Sigmoid colon (tissue), 7 donors: ENCODE measurements at places on chromosomes 11 and 22. TPM values are rescaled to one million over a fixed set of nuclear protein-coding genes. Genes with fewer than 3 reads are reported as not detected.

- no peak overlapping the region for H3K4me3 ChIP-seq
- DNase-seq = no peak
- no peak overlapping the region for H3K27ac ChIP-seq
- H3K4me1 ChIP-seq = peaks cover 20% of the 10 kb centered on the region
- no peaks in the 10 kb centered on the region for H3K36me3 ChIP-seq
Observed at GRCh38 chr22:40953471-40953870, 2.3 kb downstream of the RBX1 start.

The DRD2 gene
- total RNA-seq = 0.66 TPM

DNA sequence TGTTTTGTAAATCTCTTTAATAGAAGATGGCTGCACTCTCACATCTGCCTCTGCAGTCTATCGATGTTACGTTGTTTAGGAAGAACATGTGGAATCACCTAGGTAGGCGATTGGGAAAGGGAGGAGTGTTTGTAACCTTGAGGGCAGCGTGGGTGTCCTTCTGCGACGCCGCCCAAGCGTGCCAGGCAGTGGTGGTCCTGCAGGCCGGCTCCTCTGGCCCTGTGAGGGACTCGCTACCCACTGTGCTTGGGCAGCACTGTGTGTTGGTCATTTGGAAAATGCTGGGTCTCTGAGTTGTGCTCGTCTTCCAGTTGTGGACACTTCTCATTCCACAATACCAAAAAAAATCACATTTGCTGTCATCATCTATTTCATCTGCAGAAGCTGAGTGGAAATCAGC, 29.1 kb downstream of the CTTN start:
- no peak for DNase-seq
- H3K36me3 ChIP-seq = peaks cover 98% of the 10 kb centered on the region
- H3K27ac ChIP-seq = no peak overlapping the region

DNA sequence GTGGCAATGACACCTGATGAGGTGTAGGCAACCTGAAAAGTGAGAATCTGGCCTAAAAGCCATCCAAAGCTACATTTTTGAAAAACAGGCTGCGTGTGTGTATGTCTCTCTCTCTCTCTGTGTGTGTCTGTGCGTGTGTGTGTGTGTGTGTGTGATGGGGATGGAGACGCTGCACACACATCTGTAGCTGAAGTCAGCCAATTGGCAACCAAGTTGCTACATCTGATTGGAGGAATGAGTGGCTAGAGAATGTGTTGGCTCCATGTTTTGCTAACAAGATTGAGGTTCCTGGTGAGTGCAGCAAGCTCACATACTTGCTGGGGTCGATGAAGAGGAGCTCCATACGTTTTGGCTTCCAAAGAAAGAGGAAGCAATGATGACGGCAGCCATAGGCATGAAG, 311.4 kb upstream of the NCAM1 start:
- H3K36me3 ChIP-seq = no peaks in the 10 kb centered on the region
- no peaks in the 10 kb centered on the region for H3K4me1 ChIP-seq

The SLC22A9 gene
- not detected for total RNA-seq

DNA sequence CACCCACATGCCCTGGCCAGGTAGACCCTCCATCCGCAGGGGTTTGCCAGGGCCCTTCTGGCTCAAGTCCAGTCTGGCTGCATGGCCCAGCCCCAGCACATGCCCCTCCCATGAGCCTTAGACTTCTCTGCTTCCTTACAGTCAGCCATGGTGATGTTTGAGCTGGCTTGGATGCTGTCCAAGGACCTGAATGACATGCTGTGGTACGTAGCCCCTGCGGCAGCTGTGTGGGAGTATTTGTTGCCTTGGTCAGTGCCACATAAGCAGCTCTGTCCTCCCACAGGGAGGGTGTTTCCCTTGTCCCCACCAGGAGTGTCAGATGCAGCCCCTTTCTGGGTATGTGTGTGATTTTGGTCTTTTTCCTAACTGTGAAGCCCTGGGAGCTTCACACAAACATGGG, 17.5 kb downstream of the CDC45 start:
- no peak overlapping the region for H3K27ac ChIP-seq
- H3K27me3 ChIP-seq = no peaks in the 10 kb centered on the region
- no peak for DNase-seq
- no peaks in the 10 kb centered on the region for H3K36me3 ChIP-seq
- H3K4me3 ChIP-seq = no peak overlapping the region

DNA sequence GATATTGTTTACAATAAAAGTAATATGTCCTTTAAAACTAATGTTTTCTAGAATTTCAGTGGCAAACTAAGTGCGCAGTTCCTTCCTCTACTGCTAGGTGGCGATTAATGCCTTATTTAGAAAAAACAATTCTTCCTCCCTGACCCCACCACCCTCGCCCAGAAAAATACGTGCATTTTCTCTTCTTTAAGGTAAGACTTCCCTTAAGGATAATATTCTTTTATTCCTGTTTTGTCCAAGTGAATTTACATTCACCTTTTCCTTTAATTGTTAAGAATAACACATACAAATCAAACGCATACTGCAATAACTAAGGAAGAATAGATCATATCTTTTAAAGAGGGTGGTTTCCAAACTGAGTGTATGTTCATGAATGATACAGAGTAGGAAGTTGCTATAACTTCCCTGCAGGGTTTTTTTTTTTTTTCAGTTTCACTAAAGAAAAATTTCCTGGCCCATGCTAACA, 17.0 kb upstream of the PSMA1 start:
- no peaks in the 10 kb centered on the region for H3K4me1 ChIP-seq
- H3K36me3 ChIP-seq = no peaks in the 10 kb centered on the region
- DNase-seq = no peak

GRCh38 chr22:44444341-44445306, 53.4 kb downstream of the RTL6 start:
- no peak overlapping the region for H3K4me3 ChIP-seq
- DNase-seq = peak; percentile 44
- H3K27me3 ChIP-seq = no peaks in the 10 kb centered on the region
- H3K4me1 ChIP-seq = peaks cover 15% of the 10 kb centered on the region
- no peak overlapping the region for H3K27ac ChIP-seq

The OR52I1 gene
- total RNA-seq = not detected

The NXPE1 gene
- 3.3 TPM for total RNA-seq

GRCh38 chr22:29269731-29270474, 1.8 kb downstream of the EWSR1 start:
- H3K4me1 ChIP-seq = peaks cover 73% of the 10 kb centered on the region
- no peak for DNase-seq
- H3K27me3 ChIP-seq = no peaks in the 10 kb centered on the region

- peaks cover 3% of the 10 kb centered on the region for H3K4me1 ChIP-seq
- H3K36me3 ChIP-seq = no peaks in the 10 kb centered on the region
- no peaks in the 10 kb centered on the region for H3K27me3 ChIP-seq
- H3K27ac ChIP-seq = peak overlapping the region; percentile 88
- DNase-seq = no peak
- H3K4me3 ChIP-seq = peak overlapping the region; percentile 62
Observed at GRCh38 chr11:26995701-26996460, 2.0 kb downstream of the FIBIN start.

DNA sequence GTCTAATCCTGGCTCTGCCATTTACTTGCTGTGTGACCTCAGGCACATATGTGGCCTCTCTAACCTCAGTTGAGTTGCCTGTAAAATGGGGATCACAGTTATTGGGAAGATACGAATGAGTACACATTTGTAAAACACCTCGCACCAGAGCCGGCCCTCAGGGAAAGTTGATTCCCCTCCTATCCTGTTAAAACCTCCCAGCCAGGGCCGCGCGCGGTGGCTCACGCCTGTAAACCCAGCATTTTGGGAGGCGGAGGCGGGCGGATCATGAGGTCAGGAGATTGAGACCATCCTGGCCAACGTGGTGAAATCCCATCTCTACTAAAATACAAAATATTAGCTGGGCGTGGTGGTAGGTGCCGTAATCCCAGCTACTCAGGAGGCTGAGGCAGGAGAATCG, 7.8 kb upstream of the MYBPC3 start:
- H3K36me3 ChIP-seq = no peaks in the 10 kb centered on the region
- no peak overlapping the region for H3K27ac ChIP-seq
- no peak for DNase-seq
- no peak overlapping the region for H3K4me3 ChIP-seq
- no peaks in the 10 kb centered on the region for H3K27me3 ChIP-seq

The SRRD gene
- 10.0 TPM for total RNA-seq

DNA sequence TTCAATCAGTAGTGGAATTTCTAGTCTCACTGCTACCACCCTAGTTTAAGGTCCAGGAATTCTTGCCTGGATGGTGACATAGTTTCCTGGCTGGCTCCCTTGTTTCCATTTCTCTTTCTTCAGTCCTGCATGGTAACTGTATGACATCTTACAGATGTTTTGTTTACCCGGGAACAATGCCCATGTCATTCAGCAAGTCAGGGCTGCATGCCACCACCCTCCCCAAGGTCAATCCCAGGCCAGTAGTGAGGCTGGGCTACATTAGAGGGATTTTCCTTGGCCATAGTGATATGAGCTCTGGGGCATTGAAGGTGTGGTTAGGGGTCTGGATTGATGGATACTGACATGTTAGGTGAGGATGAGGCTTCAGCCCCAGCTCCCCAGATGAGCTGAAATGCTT, 114.9 kb upstream of the E2F8 start:
- no peak for DNase-seq
- no peaks in the 10 kb centered on the region for H3K36me3 ChIP-seq
- no peak overlapping the region for H3K27ac ChIP-seq
- H3K4me1 ChIP-seq = no peaks in the 10 kb centered on the region

DNA sequence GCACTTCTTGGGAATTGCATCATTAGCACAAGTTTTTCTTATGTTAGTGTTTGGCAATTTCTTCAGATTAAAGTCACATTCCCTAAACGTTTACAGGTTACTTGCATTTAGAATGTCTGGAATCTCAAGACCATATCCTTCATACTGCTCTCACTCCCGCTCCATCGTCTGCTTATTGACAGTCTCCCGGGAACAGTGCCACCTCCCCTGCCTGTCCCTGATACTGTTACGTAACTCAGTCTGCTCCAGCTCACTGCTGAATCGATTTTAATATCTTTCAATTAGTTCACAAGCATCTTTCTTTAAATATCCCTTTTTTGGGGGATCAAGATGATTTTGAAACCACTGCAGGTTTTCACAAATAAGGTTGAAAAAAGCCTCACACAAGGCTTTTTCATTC, 48.2 kb downstream of the GLYATL2 start:
- no peak overlapping the region for H3K4me3 ChIP-seq
- no peaks in the 10 kb centered on the region for H3K36me3 ChIP-seq
- H3K4me1 ChIP-seq = no peaks in the 10 kb centered on the region
- H3K27me3 ChIP-seq = no peaks in the 10 kb centered on the region
- no peak overlapping the region for H3K27ac ChIP-seq

GRCh38 chr11:35540526-35540925, 15.1 kb upstream of the PAMR1 start:
- DNase-seq = no peak
- H3K4me3 ChIP-seq = no peak overlapping the region
- peaks cover 46% of the 10 kb centered on the region for H3K4me1 ChIP-seq
- peak overlapping the region; percentile 71 for H3K27ac ChIP-seq
- H3K27me3 ChIP-seq = no peaks in the 10 kb centered on the region

GRCh38 chr11:126583101-126583500, 227.6 kb downstream of the ST3GAL4 start:
- DNase-seq = no peak
- no peak overlapping the region for H3K27ac ChIP-seq
- no peak overlapping the region for H3K4me3 ChIP-seq
- H3K36me3 ChIP-seq = no peaks in the 10 kb centered on the region

- H3K4me3 ChIP-seq = no peak overlapping the region
- H3K36me3 ChIP-seq = peaks cover 14% of the 10 kb centered on the region
- no peak for DNase-seq
- no peaks in the 10 kb centered on the region for H3K27me3 ChIP-seq
- H3K27ac ChIP-seq = no peak overlapping the region
Observed at GRCh38 chr22:28102151-28102812, 183.2 kb upstream of the PITPNB start.

- no peaks in the 10 kb centered on the region for H3K36me3 ChIP-seq
- no peak overlapping the region for H3K4me3 ChIP-seq
- no peak overlapping the region for H3K27ac ChIP-seq
Observed at GRCh38 chr11:112160091-112160848, 3.6 kb downstream of the IL18 start.

The OR2AG2 gene
- total RNA-seq = not detected

The LINC01488 gene
- 0.36 TPM for total RNA-seq
